ENCODE measurements at places on chromosomes 4 and X. TPM values are rescaled to one million over a fixed set of nuclear protein-coding genes. Genes with fewer than 3 reads are reported as not detected.

CHIC1 gene
- total RNA-seq = 14.3 TPM

DCAF8L2 gene
- not detected for total RNA-seq

SH3TC1 gene
- total RNA-seq = 41.7 TPM

UXT gene
- total RNA-seq = 98.9 TPM

PABPC4L gene
- 0.67 TPM for total RNA-seq

SLC2A9 gene
- total RNA-seq = 18.6 TPM

GAGE13 gene
- not detected for total RNA-seq

GLOD5 gene
- 1.6 TPM for total RNA-seq

SETD7 gene
- total RNA-seq = 34.2 TPM

RBMX2 gene
- total RNA-seq = 19.7 TPM

NR0B1 gene
- total RNA-seq = not detected

COX7B2 gene
- not detected for total RNA-seq

EVC2 gene
- 3.9 TPM for total RNA-seq

SLC7A11 gene
- total RNA-seq = 3.9 TPM

ADGRL3 gene
- 5.4 TPM for total RNA-seq

PRKG2 gene
- total RNA-seq = 4.2 TPM

ANOS1 gene
- total RNA-seq = 24.3 TPM

RTL5 gene
- 8.3 TPM for total RNA-seq

SPANXA2 gene
- total RNA-seq = not detected

INTS6L gene
- total RNA-seq = 6.8 TPM

KIT gene
- total RNA-seq = 74.4 TPM

KCNE5 gene
- total RNA-seq = 0.54 TPM

CT45A3 gene
- total RNA-seq = not detected

PDGFRA gene
- total RNA-seq = 79.2 TPM

UNC5C gene
- total RNA-seq = 6.9 TPM

ELOVL6 gene
- total RNA-seq = 8.0 TPM

PPP3CA gene
- 72.0 TPM for total RNA-seq

FAM149A gene
- total RNA-seq = 14.8 TPM

F9 gene
- not detected for total RNA-seq

CHST7 gene
- total RNA-seq = 8.3 TPM

PHOX2B gene
- total RNA-seq = not detected

HS3ST1 gene
- 12.7 TPM for total RNA-seq

PLS3 gene
- total RNA-seq = 221 TPM

TET2 gene
- 24.7 TPM for total RNA-seq

GLRA2 gene
- total RNA-seq = 0.60 TPM

TCEAL2 gene
- not detected for total RNA-seq

CDKL2 gene
- total RNA-seq = 16.3 TPM

LPAR4 gene
- total RNA-seq = 2.2 TPM

HSFX3 gene
- not detected for total RNA-seq

SLC9A7 gene
- total RNA-seq = 6.9 TPM

C4orf50 gene
- 0.03 TPM for total RNA-seq

PCSK1N gene
- total RNA-seq = 3.4 TPM

XK gene
- total RNA-seq = 7.3 TPM

GRPR gene
- 0.25 TPM for total RNA-seq

MSANTD1 gene
- 1.1 TPM for total RNA-seq

CT47B1 gene
- total RNA-seq = not detected

Data from lung (tissue), 17 donors.